Stimulated activated naive CD8-positive, alpha-beta T cell treated with anti-CD3 and anti-CD28 coated beads, Interleukin-15, amount 100 ng/mL, for 72 hours (primary cell): ENCODE measurements at places on chromosomes 5 and 9.

DNA sequence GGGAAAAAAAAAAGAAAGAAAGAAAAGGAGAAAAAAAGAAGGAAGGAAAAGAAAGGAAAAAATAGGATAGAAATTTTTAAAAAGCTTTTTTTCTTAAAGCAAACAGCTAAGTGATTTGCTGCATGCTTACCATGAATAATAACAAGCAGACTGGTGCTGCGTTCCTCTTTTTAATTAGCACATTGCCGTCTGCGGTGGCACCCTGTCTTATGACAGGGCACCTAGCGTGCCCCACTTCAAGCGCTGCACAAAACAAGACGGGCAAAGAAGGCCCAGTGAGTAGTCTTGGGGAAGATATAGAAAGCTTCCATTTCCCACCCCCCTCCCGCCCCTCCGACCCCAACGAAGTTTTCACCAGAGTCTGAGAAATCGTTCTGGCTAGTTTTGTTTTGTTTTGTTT, 513.9 kb downstream of the ZNF608 start:
- no peak for DNase-seq

DNA sequence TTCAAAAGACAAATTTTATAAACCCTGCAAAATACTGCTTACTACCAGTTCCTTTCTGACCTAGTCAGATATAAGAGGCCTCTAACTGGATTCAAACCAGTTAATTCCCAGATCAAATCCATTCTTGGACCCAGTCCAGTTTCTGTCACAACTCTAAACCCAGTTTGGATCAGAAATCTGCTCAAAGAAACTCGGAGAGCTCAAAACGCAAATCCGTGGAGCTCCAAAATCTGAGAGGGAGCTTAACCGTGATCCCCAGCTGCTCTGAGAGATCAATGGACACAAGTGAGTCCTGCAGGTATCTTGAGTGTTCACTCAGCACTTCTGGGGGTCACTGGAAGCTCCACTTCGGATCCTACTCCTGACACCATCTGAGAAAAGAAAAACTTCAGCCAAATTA, 348.1 kb upstream of the PTGER4 start:
- no peak for DNase-seq

DNA sequence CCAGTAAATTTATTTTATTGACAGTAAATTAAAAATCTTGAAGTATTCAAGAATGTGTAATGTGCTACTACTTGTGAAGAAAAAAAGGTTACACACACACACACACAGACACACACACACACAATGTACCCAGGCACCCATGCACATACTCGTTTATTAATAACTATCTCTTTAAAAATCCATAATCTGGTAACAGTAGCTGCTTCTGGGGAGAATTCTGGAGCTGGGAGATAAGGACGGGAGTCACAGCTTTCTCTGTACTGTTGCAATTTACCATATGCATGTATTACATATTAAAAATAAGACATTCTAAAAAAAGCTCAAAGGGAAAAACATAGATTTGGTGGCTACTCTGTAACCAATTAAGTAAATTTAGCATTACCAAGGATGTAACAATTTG, 7.9 kb upstream of the C1QTNF2 start:
- DNase-seq: no peak

- no peak for DNase-seq
These were observed 47.5 kb downstream of the UIMC1 start for GRCh38 chr5:176959051-176959450.

GRCh38 chr5:37696190-37697021, 143.4 kb downstream of the GDNF start:
- no peak for DNase-seq

- DNase-seq: peak; percentile 27
These were observed at the start of gene SPATA6L for GRCh38 chr9:4666042-4666699. Gene SPATA6L (minus strand): TSS chr9:4666480. CDS start chr9:4666250, 230 bp downstream.

DNA sequence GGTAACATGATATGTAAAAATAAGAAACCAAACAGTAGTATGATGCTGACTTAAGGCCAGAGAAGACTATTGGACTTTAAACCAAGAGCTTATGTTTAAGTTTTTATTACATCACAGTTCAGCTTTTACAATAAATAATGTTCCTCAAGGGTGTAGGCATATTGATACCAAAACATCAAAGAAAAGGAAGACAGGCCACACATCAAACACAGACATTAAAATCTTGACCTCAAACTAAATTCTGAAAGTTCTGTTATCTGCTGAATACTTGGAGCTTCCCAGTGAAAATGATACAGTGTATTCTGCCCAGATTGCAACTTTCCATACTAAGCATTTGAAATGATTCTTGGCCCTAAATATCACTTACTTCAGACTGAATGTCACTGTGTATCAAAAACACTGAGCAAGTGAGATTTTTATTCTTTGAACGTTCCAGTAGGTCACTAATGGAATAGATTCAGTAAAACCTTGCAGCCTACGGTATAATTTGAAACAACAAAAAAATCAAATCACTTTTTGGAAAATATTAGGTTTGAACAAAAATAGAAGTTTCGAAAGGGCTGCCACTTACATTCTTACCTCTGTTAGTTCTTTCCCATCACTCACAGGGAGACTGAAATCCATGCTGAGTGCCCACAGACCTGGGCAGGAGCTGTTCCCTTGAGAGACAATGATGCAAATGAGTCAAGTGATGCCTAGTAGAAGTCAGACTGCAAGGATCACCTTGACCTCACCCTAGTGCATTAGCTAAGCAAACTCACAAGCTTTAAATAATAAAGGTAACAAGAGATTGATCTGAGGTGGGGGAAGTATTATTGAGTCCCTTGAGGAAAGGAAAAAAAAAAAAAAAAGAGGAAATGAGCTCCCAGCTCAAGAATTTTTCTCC, 2.5 kb downstream of the LPAR1 start:
- no peak for DNase-seq

- DNase-seq: no peak
These were observed 3.9 kb upstream of the ZCCHC9 start for GRCh38 chr5:81297531-81297930.

GRCh38 chr5:171945066-171945465, 61.4 kb downstream of the FBXW11 start:
- no peak for DNase-seq

DNA sequence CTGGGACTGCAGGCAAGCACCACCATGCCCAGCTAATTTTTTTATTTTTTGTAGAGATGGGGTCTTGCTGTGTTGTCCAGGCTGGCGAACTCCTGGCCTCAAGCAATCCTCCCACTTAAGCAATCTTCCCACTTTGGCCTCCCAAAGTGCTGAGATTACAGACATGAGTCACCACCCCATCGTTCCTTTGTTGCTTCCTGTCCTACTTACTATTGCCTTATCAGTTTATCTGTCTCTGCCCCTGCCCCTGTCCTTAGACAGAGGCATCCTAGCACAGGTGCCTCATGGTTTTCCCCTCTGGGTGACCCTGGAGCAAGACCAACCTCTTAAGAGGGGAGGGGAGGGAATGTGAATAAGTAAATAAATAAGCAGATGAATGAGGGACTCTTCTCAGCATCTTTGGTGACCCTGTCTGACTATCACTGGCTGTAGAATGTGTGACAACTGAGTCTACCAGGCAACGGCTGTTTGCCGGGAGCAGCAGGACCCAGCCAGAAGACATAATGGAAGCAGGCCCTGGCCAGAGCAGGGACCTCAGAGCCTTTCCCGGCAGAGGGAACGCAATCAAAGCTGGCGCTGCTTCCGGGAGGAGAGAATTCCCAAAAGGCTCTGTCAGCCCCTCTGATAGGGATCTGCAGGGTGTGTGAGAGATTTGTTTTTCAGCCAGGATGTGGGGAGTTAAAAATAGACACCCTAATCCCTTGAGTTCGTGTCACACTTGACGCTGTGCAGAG, 43.8 kb upstream of the DAB2IP start:
- no peak for DNase-seq

DNA sequence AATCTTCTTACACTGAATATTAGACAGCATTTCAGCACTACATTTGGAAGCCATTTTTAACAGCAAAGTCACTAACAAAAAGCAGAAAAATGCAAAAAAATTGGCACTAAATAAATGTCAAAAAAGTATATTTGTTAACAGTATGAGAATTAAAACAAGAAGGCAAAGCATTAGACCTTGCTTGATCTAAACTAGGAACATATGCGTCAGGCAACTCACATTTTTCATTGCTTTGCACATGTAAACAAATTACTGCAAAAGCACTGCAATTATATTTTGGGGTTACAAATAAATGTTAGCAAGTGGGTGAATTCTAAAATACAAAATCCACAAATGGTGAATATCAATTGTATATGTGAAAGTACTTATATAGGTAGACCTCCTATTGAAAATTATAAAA, 49.0 kb upstream of the RAPGEF6 start:
- no peak for DNase-seq

DNA sequence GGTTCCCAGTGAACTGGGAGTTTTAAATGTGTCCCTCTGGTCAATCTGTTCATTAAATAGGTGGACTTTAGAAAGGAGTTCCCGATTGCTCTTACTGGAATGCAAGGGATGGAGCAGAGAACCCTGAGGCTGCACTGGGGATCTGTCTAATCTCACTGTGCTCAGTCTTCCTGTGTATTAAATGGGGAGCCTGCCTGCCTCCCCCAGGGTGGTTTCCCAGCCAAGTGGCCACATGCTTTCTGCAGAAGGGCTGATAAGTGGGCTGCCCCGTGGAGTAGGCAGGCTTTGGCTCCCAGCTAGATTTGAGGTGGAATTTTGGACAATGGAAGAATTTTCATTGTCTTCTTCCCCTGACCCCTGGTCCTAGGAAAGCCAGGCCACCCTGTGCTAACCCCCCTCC, 14.0 kb upstream of the PHYHD1 start:
- no peak for DNase-seq

GRCh38 chr9:126390923-126391322, 64.3 kb downstream of the MVB12B start:
- DNase-seq: no peak

GRCh38 chr5:77359231-77359630, 132.9 kb downstream of the WDR41 start:
- no peak for DNase-seq

GRCh38 chr5:86861512-86861911, 243.8 kb downstream of the COX7C start:
- no peak for DNase-seq

- no peak for DNase-seq
These were observed 257.6 kb downstream of the FAM114A2 start for GRCh38 chr5:153780876-153781705.

DNA sequence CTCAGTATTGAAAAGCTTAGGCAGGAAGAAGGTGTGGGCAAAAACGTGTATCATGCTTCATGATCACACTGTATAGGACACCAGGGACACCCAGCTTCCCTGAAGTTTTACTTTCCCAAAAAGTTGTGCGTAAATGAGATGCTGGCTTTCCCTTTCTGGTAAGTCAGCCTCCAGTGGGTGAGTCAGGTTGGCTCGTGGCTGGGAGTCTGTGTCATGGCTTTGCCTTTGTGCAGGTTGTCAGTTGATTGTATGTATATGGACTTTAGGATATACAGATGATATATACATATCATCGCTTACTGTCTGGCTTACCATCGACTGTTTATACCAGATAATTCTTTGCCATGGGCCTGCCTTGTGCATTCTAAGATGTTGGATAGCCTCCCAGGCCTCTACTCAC, 34.2 kb downstream of the ADRB2 start:
- DNase-seq: no peak

DNA sequence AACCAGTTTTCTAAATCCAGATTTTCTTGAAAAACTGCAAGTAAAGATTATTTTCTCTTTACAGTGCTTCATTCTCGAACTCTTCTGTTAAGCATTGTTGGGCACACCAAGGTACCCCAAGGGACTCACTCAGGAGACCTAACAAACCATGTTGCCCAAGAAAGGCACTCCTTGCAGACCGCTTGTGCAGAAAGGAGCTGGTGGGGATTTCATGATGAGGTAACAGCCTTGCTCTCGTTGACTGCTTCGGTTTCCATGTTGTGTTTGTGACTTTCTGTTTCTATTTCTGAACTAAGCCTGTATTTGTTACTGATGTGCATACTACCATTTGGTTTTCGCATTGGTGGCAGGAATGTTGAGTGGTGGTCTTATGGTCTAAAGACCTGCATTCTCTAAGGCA, 266.6 kb upstream of the DAP start:
- no peak for DNase-seq

DNA sequence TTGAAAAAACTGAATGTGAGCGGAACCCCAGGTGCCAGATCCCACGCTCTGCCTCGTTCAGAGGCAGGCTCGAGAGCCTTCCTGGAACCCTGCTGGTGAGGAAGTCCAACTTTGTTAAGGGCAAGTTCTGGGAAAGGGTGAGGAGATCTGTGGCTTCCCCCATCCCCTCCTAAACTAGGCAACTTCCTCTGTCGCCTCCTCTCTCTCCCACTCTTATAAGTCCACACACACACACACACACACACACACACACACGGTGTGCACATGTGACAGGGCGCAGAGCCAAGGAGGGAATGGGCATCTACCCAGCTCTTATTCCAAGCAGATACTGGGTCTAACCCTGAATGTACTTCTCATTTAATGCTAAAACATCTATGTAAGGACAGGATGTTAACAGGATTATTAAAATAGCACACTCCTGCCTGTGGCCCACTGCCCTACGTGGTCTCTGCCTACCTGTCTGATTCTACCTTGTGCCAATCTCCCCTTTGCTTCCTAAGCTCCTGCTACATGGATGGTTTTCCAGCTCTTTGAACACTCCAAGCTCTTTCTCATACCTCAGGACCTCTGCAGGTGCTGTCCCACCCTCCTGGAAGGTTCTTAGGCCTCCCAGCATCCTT, 72.4 kb upstream of the FBXW11 start:
- no peak for DNase-seq

DNA sequence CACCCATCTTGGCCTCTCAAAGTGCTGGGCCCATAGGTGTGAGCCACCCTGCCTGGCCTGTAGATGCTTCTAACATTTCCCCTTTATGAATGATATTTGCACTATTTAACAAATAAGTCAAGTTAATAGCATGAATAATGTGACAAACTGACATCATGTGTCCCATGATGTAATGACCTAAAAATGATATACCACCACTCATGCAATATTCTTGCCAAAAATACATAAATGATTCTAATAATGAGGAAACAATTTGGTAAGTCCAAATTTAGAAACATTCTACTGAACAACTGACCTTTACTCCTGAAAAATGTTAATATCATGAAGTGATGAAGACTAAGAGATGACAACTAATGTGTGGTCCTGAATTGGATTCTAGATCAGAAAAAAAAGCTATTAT, 33.5 kb upstream of the TRIM14 start:
- no peak for DNase-seq

GRCh38 chr5:78724061-78724460, 75.5 kb upstream of the LHFPL2 start:
- DNase-seq: no peak

GRCh38 chr9:81671880-81672280, 17.5 kb downstream of the TLE1 start:
- DNase-seq: no peak

GRCh38 chr5:59095480-59095879, 512.6 kb downstream of the RAB3C start:
- no peak for DNase-seq

- DNase-seq: no peak
These were observed 672.9 kb downstream of the NR2F1-AS1 start for GRCh38 chr5:92907938-92908606.

GRCh38 chr9:120710110-120710981, 3.9 kb downstream of the MEGF9 start:
- DNase-seq: peak; percentile 36
